ENCODE measurements at places on chromosomes 5 and 9.

GRCh38 chr5:27832886-27833285, 794.5 kb upstream of the CDH9 start:
- DNase-seq, result no peak

- DNase-seq, result no peak
Observed at GRCh38 chr5:84680908-84681307, 296.2 kb upstream of the EDIL3 start.

- peak; percentile 85 for DNase-seq
Observed at GRCh38 chr9:115098226-115098965, 19.6 kb downstream of the TNC start.

DNA sequence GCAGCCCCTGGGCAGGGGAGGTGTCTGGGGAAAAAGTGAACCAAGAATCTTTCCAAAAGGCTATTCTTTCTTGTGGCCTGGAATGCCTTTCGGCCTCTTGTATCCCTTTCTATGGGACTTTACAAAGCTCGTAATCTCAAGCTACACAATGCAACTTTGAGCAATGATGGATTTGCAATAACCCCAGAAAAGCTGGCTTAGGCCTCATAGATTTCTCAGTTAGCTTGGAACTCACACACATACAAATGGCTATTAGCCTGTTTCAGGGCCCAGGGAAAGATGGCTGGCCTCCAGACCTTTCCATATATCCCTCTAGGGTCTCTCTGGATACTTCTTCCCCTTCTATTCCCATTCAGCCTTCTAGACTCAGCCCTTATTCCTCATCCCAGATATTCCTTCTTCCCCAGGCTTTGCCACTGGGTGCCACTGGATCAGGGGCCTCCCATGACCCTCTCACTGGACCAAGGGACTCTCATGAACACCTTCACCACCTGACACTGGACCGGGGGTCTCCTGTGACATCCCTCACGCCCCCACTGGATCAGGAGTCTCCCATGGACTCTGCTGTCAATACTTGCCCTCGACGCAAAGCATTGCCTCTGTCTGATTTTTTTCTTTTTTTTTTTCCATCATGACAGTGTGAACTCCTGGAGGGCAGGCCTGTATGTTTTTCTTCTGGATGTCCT, 59.5 kb downstream of the RAD23B start:
- no peak for DNase-seq

DNA sequence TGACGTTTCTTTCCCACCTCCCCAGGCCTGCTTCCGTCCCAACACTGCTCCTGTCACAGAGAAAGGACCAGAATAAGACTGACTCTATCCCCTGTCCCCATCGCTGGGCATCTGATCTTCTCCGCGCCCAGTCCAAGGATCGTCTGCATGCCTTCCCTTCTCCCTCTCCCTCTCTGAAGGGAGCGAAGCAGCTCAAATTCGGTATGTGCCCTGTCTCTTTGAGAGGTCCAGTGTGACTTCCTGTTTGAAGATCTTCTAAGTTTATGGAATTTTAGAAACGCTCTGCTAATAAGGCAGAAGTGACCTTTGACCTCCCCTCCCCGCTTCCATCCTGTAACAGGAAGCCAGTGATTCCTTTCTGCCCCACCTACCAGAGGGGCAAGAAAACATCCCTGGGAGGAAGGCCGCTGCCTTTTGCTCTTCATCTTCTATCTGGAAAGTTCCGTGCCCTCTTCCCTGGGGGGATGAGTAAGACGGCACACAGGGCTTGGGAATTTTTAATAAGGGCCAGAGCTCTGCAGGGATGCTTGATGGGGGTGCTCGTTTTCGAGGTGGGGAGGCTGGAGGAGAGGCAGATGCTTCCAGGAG, 40.7 kb upstream of the RNU6ATAC start:
- DNase-seq, result peak; percentile 14

- DNase-seq, result no peak
Observed at GRCh38 chr9:125189011-125189360, 617 bp downstream of the PPP6C start.

DNA sequence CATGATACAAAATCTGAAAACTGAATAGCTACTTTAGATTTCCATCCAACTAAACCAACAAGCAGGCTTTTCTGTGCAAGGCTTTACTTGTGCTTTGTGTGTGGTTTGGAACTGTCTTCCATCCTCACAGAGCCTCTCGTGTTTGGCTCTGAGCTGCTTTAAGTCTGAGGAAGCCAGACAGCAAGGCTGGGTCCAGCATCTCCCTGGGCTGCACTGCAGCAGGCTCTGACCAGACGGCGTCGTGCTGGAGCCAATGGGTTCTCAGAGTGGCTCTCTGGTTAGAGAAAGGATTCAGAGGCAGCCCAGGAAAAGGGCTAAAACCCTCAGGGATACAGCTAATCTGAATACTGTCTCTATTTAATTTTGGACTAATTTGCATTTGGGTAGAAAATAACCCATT, 207.9 kb upstream of the EFNA5 start:
- no peak for DNase-seq

DNA sequence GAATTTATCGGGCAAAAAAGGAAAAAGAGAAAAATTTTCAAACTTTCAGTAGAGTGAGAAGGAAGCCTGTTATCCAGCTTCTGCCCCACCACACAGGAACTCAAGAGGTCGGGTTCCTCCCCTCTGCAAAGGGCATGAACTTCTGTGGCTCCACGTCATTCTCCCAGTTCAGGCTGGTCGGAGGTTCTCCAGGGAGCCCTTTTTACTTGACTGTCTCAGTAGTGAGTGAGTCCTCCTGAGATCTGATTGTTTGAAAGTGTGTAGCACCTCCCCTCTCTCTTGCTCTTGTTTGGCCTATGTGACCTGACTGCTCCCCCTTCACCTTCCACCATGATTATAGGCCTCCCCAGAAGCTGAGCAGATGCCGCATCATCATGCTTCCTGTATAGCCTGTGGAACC, 9.7 kb downstream of the SPINK1 start:
- DNase-seq, result no peak

DNA sequence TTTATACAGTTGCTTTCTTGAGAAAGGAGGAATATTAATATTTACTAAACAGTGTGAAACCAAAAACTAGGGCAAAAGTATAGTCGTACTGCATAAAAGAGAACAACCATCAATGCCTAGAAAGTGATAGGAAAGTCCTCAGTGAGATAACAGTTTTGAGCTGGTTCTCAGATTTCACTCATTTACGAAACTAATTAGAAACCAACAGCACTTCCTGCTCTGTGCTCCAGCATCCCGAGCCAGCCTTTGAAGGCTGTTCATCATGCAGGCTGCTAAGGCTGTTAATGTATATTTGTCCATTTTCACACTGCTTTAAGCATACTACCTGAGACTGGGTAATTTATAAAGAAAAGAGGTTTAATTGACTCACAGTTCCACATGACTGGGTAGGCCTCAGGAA, 2039.9 kb downstream of the EFNA5 start:
- no peak for DNase-seq

- DNase-seq, result no peak
Observed at GRCh38 chr5:63563008-63563917, 399.0 kb downstream of the HTR1A start.

DNA sequence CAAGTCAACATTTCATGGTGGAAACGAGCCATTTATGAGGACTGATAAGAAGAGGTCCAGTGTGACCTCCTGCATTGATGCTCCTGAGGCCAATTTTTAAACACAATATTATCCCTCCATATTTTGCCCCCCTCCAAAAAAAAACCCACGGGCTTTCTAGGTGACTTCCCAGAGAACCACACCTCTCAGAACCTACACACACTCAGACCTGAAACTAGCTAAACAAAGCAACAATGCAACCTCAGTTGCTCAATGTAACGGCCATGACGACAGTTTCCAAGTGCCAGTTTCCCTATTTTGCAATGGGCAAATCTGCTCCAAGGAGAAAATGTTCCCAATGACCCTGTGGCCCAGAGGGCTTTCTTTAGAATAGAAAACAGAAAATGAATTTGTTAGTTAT, 3.5 kb downstream of the NRG2 start:
- DNase-seq, result no peak

DNA sequence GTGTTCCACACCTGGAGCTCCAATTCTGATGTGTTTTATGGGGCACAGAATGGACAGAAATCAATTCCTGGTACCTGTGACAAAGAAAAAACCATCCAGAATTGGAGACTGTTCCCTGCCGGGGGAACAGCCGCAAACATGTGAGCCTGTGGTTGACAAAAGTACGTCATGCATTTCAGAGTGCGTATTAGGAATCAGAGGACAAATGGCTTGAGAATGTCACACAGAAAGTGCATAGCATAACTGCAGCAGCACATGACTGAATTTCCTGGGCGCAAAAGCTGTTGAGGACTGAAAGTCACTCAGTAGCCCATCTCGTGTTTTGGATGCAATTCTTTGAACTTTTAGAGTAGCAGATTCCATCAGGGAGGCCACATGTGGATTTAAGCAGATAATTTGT, 85.1 kb downstream of the TRIO start:
- peak; percentile 64 for DNase-seq

DNA sequence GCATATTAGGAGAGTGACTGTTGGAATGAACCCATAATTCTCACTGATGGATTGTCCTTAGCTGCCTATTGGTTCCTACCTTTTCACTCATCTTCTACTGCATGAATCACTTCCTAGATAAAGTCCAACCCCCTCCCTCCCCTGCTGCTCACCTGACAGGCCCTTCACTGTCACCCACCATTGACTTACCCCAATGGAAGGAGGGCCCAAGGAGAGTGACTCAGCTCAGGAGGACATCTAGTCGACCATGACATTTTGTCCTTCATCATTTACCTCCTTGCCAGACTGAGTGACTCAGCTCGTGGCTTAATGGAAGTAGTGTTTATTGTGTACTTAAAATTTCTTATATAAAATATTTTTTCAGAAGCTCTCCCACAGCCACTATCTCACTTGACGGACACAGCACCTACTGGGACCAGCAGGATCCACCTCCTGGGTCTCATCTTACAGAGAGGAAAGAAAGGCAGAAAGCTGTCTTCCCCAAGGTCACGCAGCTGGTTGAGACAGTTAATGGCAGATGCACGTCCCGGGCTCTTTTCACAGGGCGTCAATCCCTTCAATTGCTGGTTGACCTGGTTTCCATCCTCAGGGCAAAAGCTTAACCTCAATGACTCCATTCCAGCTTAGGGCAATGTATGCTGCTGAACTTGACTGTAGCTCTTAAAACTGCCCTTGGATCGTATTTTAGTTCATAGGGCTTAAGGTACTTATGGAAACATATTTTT, 142.3 kb downstream of the MARCHF11 start:
- DNase-seq, result no peak

DNA sequence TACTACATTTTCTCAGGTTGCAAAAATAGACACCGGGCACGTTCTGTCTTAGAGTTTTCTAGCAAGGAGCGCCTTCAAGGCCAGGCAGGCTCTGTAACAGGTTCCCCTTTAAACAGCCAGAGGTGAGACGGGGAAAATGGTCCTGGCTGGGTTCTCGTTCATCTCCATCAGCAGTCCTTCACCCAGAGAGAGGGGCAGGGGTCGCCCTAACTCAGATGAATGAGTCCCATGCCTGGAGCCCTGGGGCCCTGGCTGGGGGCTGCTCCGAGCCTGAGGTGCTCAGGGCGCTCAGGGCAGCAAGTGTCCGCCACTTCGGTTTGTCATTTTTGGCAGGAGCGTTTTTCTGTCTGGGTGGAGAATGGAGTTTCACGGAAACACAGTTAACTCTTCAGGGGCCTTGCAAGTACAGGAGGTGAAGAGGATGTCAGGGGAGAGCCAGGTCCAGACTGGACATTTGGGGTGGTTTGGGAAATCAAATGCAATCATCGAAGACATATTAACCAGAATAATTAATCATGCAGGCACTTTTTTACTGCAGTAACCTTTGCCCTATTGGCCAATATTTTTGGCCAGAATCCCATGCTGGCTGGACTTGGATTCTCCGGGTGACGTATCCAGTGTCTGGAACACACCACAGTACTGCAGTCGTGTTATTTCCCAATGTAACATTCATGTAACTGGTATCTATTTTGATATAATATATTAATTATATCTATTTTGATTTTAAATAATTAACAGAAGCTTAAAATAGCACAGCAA, 2.9 kb downstream of the NTNG2 start:
- no peak for DNase-seq

DNA sequence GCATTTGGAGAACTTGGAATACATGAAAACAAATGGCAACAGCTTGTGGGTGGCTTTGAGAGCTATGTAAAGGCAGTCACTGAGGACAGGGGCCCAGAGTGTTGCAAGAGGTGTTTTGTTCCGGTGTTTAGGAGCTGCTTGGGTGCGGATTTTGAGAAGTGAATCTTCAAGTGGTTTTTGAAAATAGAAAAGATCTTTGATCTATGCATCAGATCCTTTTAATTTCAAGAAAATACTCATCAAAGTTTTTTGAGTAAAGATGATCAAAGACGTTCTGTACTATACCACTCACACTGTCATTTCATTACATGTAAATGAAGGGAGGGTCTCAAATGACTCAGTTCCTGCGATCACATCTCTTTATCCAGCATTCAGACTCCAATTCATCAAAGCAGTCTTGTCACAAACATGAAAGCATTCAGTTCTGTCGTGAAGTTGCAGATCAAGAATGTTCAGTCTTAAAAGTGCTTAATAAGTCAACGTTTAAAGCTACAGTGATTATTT, 112.5 kb downstream of the WDR41 start:
- no peak for DNase-seq

GRCh38 chr9:33377089-33377715, 25.2 kb downstream of the AQP7 start:
- no peak for DNase-seq

DNA sequence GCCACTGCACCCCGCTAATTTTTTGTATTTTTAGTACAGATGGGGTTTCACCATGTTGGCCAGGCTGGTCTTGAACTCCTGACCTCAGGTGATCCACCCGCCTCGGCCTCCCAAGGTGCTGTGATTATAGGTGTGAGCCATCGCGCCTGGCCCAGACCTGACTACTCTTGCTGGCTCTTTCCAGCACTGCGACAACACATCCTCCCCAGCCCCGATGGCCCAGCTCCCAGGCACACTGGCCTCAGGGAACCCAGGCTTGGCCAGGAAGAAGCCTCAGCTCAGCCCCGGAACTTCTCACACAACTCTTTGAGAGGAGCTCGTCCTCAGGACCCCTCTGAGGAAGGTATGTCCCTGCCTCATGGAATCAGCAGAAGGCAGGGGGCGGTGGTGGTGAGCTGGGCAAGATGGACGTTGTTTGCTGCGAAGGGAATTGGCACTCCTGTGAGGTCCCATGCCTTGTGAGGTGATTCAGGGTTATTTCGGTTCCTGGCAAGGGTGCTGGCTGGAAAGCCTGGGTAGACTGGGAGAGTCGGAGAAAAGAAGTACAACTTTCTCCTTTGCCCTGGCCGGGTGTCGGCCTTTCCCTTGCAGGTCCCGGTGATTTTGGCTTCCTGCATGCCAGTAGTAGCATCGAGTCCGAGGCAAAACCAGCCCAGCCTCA, 5.9 kb downstream of the DELE1 start:
- DNase-seq, result no peak
